ENCODE measurements at places on chromosomes 12 and 14. TPM values are rescaled to one million over a fixed set of nuclear protein-coding genes. Genes with fewer than 3 reads are reported as not detected.

Gene FAM90A1
- 0.41 TPM for total RNA-seq

Gene USP44
- total RNA-seq = 3.7 TPM

Gene CIROP
- total RNA-seq = not detected

Gene ACOT6
- not detected for total RNA-seq

Gene BRF1
- 60.7 TPM for total RNA-seq

Gene AQP6
- total RNA-seq = not detected

Gene LALBA
- total RNA-seq = not detected

DNA sequence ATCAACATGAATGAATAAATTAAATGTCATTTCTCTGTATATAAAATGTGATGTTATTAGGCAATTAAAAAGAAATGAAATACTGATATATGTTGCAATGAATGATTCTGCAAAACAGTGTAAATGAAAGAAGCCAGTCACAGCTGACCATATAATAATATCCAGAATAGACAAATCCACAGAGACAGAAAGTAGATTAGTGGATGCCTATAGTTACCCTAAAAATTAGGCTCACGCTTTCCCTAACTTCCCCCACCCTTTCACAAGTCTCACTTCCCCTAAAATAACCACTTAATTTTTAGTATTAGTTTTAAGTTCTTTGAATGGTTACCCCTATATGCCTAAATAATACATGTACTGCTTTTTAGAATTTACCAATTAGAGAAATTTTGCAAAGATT is 348.9 kb upstream of the FAR2 start:
- no peak for DNase-seq

GRCh38 chr14:39641224-39641623 is 209.0 kb upstream of the FBXO33 start:
- DNase-seq = no peak

DNA sequence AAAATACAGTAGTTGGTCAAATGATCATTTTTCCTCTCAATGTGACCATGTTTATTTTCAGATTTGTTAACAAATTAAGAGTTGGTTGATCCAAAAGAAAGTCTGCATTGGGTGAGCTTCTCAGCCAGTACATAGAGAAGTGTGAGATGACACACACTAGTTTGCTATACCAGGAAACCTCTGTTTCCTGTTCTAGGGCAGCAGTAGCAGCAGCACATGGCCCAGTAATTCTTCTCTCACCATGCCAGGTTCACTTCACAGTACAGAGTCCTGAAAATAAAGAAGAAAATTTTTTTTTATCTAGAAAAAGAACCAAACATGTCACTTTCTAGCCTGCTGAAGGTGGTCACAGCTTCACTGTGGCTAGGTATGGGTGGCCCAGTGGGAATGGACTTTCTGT is 250.2 kb upstream of the OR4E1 start:
- no peak for DNase-seq

GRCh38 chr14:73235531-73236155 is 1.7 kb upstream of the PAPLN start:
- no peak for DNase-seq

DNA sequence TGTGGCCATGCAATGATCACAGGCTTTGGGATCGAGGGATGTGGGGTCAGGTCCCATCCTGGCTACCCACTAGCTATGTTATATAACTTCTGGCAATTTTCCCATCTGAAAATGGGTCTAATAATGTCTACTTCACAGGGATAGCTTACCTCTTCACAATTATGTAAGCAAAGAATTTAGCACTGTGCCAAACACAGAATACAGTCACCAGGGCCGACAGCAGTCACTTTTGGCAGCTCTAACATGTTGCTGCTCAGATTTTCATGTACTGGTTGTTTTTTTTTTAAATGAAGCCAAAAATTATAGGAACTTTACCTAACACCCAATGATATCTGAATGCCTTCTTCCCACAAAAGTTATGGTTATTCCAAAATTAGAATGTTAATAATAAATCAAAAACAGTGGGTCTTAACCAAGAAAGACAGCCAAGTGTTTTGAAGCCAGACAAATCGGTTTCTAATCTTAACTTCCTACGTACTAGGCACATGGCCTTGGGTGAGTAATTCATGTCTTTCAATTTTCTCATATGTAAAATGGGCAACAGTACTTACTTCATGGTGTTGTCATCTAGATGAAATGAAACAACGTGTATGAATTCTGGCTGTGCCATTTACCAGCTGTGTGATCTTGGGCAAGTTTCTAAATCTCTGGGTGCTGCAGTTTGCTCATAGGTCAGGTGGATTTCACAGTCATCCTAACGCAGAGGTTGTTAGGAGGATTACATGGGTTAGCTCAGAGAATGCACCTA is 13.0 kb upstream of the PCED1B start:
- no peak for DNase-seq

- no peak for DNase-seq
These were observed 119.5 kb downstream of the PIWIL1 start for GRCh38 chr12:130457215-130457614.

DNA sequence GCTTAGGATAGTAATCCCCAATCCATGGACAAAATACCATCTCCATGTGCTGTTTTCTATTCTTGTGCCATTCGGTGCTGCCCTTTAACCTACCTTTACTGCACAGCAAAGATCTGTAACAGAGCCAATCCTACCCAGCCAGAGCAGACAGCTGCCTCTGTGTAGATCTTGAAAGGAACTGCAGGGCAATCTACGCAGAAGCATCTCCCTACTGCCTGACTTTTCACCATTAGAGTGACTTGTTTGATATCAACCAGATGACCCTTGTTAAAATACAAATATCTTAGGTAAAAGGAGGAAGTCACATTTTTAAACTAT is 33.9 kb upstream of the PPM1A start:
- no peak for DNase-seq

DNA sequence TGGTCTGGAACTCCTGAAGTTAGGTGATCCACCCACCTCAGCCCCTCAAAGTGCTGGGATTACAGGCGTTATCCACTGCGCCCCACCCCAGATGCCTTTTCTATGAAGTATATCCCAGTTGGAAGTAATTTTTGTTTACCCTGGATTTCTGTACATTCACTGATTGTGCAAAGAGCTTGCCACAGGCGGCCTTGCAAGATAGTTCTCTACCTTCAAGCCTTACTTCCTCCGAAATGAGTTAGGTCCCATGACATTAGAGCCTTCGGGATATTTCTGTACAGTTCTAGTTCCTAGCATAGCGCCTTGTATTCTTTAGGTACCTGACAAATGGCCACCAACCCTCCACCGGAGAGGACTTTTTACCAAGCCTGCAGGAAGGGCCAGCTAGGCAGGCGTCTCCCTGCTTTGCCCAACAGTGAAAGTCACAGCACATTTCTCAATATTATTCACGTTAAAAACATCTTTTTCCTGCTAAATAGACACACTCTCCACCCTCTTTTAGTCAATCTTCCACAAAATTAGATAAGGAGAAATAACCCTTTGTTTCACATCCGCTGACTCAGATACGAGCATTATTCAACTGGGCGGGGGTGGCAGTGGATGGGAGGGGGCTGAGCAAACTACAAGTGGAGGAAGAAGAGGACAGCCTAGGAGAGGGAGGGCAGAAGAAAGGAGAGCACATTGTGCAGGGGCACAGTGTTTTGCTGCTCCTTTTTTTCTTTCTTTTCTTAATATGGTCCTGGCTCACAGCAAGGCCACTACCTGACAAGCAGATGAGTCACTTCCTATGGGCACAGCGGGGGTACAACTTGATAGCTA is 40.0 kb upstream of the CAPRIN2 start:
- no peak for DNase-seq

DNA sequence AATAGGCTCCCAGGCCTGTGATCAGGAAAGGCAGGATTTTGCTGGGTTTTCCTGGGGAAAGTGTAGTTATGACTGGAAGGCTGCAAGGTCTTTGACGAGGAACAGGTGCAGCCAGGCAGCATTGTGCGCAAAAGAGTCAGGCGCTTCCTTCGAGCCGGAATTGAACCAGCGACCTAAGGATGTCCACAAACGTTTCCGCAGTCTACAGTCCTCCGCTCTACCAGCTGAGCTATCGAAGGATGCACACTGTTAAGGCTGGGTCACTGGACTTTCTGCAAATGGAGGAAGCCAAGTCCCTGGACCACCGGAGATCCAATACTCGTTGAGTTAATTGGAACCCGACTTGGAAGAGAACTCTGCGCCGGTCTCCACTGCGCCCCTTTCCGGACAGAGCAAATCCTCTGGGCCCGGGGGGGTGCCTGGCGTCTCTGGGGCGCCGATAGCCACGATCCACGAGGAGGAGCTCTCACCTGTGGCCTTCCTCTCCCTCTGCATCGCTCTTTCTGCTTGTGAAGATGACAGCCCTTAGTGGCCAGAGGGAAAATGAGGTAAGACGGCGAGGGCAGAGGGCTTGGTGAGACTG is 18.4 kb upstream of the OR6S1 start:
- DNase-seq = no peak

GRCh38 chr14:51039252-51039651 is 55.7 kb downstream of the TRIM9 start:
- no peak for DNase-seq

DNA sequence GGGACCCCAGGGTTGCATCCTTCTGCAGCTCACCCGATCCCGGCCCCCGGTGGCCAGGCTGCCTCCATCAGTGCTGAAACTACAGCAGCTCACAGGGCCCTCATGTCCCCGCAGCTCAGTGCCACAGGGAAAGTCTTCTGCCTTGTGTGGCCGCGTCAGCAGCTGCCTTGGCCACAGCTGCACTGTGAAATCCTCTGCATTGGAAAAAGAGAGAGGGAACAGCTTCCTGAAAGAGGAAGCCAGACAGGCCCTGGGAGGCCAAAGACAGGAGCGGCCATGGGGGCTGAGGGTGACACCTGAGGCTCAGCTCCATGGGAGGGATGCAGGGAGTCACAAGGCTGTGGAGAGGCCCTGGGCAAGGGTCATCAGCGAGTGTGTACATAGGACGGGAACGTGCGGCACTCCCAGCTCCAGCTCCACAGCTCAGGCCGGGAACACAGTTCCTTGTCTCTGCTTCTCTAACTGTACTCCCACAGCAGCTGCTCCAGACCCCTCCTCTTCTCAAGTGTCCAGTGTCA is 32.7 kb downstream of the PARP2 start:
- no peak for DNase-seq

- DNase-seq = no peak
These were observed 26.6 kb downstream of the ASCL4 start for GRCh38 chr12:107801150-107801549.

DNA sequence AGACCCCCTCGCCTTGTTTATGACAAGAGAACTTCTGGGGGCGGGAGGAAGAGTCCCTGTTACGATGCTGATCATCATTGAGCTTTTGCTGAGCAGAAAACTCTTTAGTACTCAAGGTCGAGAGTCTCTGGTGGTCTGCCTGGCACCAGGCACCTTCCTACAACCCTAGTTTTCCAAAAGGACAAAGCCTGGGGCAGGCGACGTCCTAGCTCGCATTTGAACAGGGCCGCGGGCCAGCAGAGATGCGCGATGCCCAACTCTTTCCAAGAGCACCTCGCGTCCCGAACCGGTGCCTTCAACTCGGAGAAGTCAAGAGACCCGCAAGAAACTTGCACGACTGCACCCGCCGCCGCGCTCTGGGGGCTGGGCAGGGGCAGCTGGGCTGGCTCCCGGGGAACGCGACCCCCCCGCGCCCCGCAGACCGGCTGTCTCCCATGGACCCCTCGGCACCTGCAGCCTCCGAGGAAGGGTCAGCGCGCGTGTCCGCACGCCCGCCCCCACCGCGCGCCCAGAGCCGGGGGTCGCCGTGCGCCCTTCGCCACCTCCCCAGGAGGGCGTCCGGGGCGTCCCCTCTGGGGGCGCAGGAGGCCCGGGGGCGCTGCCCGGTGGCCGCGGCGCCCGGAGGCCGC is 377 bp upstream of the BCL7A start:
- no peak for DNase-seq

DNA sequence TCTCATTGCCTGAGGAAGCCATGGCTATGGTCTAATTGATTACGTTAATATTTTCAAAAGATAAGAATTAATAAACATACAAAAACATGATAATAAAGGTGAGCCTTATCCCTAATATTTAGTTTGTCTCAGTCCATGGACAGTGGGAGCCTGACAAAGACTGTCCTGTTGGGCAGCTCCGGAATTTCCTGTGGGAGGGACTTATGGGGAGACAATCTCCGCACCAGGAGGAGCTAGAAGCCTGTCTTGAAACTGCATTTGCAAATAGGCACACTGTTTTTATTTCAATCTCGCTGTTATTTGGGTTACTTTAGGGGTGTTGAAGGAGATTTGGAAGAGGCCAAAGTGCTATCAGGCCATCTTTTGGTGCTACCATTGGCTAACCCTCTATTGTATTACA is 50.8 kb upstream of the ZDHHC17 start:
- no peak for DNase-seq

GRCh38 chr12:130715150-130715997 is 725 bp downstream of the RIMBP2 start:
- DNase-seq = no peak

DNA sequence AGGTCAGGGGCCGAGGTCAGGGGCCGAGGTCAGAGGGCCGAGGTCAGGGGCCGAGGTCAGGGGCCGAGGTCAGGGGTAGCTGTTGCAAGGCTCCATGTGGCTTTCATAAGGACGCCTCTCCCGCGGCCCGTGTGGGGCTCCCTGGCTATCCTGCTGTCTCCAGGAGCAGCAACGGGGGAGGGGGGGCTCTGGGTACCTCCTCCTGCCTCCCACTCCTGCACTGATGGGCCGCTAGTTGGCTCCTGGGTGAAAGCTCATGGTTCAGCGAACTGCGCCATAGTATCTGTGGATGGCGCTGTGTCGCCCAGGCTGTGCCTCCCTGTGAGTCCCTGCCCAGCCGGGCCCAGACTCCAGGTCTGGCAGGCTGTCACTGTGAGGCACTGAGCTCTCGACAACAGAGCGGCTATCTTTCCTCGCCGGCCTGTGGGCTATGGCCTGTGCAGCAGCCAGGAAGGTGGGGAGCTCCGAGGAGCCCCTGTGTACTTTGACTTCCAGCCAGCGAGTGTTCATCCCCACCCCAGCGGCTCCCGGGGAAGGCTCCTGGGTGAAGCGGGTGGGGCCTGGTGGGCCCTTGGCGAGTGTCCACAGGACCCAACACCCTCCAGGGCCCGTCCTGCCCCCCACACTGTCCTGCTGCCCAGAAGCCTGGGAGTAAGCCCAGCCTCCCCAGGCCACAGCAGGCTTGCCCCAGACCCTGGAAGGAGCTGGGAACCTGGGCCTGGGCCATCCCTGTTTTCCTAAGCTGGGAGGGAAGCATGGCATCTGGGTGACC is 8.1 kb downstream of the RFLNA start:
- DNase-seq = no peak

DNA sequence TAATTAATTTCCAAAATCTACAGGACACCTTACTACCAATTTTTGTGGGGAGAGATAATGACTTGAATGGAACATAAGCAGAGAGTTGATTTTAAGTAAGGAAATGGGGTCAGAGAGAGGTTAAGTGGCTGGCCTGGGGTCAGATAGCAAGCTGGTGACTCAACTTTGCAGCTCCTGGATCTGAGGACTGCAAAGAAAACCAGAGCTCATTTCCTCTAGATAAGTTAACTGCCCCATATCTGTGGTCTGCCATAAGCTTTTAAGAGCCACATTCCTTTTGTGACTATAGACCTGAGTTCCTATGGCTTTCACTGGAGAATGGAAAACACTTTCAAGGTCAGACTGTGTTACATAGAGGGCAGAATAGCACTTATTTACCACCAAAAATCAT is 201.2 kb upstream of the PRICKLE1 start:
- no peak for DNase-seq

GRCh38 chr12:103691063-103691462 is 104.0 kb downstream of the STAB2 start:
- DNase-seq = no peak

- DNase-seq = no peak
These were observed 1.3 kb downstream of the RNASE6 start for GRCh38 chr14:20782280-20782890.
